Activated CD4-positive, alpha-beta T cell treated with anti-CD3 and anti-CD28 coated beads, Interleukin-2, amount 10 ng/mL, durations not matched to agents 24 days and 14 days (primary cell): ENCODE measurements at places on chromosomes 11 and 22. TPM values are rescaled to one million over a fixed set of nuclear protein-coding genes. Genes with fewer than 3 reads are reported as not detected.

F2 gene
- 0.30 TPM in 1 of 2 replicates, not detected in the other for total RNA-seq

WDR74 gene
- 145 and 153 TPM in 2 replicates for total RNA-seq

P2RX3 gene
- not detected in 2 replicates for total RNA-seq

- DNase-seq: no peak
- H3K4me3 ChIP-seq: no peak overlapping the region
- peaks cover 46% of the 10 kb centered on the region for H3K27me3 ChIP-seq
- no peak overlapping the region for H3K27ac ChIP-seq
- no peaks in the 10 kb centered on the region for H3K36me3 ChIP-seq
These were observed 1.5 kb downstream of the WNT7B start for GRCh38 chr22:45975164-45976161.

DNA sequence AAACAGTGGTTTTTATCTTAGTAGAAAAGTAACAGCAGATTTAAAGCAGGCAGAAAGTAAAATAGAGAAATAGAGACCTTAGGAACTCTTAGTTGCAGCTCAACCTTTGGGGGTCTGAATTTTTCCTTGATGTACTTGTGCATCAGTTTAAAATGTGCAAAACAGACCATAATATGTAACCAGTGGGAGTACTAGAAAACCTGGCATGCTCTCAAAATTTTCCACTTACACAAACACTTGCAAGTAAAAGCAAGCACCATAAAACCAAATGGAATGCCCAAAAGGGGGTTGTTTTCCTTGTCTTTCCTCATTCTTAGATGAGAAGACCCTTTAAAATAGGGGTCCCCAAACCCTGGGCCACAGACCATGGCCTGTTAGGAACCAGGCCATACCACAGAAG lies 12.9 kb upstream of the MRGPRE start:
- no peaks in the 10 kb centered on the region for H3K4me1 ChIP-seq
- peaks cover 8% of the 10 kb centered on the region for H3K27me3 ChIP-seq
- H3K4me3 ChIP-seq: no peak overlapping the region
- no peak overlapping the region for H3K27ac ChIP-seq
- H3K36me3 ChIP-seq: no peaks in the 10 kb centered on the region
- no peak for DNase-seq

DNA sequence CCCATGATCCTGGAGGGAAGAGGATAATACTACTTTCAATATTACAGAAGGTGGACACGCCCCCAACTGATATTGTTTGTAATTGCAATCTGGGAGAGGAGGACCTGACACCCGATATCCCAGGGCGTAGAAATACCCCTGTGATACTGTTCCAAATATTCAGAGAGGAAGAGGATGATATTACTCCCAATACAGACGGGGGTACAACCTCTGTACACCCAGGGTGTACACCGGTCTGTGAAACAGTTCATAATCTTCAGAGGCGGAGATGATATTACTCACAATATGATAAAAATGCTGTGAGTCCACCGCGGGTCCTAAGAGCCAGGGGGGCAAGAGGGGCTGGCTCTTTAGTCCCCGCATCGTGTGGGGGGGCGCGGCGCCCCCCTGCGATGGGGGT lies 57.2 kb upstream of the ALDH3B2 start:
- peaks cover 17% of the 10 kb centered on the region for H3K4me1 ChIP-seq
- no peak overlapping the region for H3K27ac ChIP-seq
- H3K4me3 ChIP-seq: peak overlapping the region; percentile 4
- H3K36me3 ChIP-seq: no peaks in the 10 kb centered on the region
- DNase-seq: no peak

JAML gene
- total RNA-seq: 303 and 318 TPM in 2 replicates

POLD3 gene
- total RNA-seq: 53.5 and 53.6 TPM in 2 replicates

DNA sequence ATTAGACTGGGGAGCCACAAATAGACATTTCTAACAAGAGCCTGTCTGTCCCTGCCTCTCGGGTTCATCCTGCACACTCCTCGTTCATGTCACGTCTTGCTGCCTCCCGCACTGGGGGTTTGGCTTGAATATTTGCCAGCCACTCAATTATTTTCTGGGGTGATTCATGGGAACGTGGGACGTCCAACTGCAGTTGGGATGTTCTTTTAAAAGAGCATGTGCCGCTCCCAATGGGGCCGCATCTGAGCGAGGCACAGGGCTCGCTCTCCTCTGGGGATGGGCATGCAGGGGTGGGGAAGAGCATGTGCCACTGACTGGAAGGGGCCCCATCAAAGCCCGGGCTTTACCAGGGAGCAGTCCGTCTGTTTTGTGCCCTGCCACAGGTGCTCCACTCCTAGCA lies 43.4 kb downstream of the PARVG start:
- H3K4me1 ChIP-seq: no peaks in the 10 kb centered on the region
- H3K27ac ChIP-seq: no peak overlapping the region
- H3K27me3 ChIP-seq: peaks cover 9% of the 10 kb centered on the region
- H3K36me3 ChIP-seq: no peaks in the 10 kb centered on the region

DNA sequence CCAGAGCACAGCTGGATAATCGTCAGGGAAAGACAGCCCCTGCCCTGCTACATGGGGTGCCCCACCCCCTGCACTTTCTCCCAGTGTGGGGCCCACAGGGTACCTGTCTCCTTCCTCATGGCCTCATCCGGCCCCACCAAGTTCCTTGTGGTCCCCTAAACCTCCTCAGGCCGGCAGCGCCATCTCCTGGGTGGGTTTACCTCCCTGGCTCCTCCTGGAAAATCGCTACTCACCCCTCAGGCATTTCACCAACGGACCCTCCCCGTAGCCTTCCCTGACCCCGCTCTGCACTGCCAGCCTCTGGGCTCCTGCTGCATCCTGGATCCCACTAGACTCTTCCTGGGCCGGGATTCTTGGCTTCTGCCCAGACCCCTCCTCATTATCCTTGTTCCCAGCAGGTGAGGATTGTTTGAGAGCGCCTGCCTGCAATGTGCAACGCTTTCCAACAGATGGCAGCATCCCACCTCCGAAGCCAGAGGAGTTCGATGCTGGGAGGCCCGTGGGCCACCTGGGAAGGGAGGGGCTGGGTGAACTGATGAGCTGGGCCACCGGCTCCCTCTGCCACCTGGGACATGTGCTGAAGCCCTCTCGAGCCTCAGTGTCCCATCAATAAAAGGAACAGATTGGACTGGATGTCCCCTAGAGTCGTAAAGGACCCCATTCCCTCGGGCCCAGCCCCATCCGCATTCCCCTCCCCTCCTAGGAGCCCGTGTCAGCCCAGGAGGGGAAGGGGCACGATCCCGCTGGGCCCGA lies 44.2 kb upstream of the TTLL12 start:
- peak overlapping the region; percentile 53 for H3K27ac ChIP-seq
- peaks cover 7% of the 10 kb centered on the region for H3K4me1 ChIP-seq
- peak; percentile 92 for DNase-seq
- no peaks in the 10 kb centered on the region for H3K27me3 ChIP-seq

OR9I1 gene
- not detected in 2 replicates for total RNA-seq

STX5 gene
- 28.1 and 33.5 TPM in 2 replicates for total RNA-seq

DNA sequence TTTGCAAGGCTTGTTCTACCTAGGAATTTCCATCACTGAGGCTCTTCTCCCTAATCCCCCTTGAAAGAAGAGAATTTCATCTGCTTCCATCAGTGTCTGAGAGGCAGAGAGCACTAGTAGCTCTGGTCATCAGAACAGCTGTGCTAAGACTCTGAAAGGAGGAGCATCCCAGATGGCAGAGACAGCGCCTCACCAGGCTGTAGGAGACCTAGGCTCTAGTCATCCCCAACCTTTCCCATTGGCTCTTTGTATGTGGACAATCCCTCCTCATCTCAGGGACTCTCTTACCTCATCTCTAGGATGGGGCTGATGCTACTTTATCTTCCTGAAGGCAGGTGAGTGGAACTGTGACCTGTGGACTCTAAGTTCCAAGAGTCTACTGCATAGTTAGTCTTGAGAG lies 8.8 kb upstream of the OR9I1 start:
- no peak for DNase-seq
- H3K36me3 ChIP-seq: no peaks in the 10 kb centered on the region
- H3K4me1 ChIP-seq: no peaks in the 10 kb centered on the region
- no peak overlapping the region for H3K4me3 ChIP-seq

DNA sequence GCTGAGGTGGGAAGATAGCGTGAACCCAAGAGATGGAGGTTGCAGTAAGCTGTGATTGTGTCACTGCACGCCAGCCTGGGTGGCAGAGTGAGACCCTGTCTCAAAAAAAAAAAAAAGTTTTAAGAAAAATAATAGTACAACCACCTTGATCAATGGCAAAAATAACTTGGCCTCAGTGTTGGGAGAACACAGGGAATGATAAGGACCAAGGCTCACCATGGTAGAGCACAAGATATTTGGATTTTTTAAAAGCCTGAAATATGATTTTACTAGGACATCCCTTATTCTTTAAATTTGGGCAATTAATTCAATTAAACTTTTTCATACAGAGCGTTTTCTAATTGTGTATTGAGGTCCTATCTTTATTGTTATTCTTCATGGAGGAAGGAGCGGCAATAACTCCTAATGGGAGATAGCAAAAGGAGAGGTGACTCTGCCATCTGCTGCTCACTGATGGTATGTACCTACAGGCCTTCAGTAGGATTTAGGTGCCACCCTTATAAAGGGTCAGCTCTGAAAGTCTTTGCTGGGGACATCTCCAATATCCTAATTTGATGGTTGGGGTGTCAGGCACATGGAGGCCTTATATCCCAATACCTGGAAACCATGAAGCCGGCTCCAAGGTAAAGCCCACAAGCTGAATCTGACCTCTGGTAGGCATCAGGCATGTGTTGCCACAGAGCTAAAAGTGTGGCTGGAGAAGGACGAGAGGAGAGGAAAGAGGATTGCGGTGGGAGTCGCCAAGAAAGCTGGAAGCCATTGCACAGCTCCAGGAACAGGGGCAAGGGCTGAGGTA lies 21.9 kb upstream of the POLD3 start:
- no peak overlapping the region for H3K4me3 ChIP-seq
- peak; percentile 67 for DNase-seq
- no peaks in the 10 kb centered on the region for H3K36me3 ChIP-seq
- H3K27ac ChIP-seq: no peak overlapping the region
- H3K27me3 ChIP-seq: peaks cover 6% of the 10 kb centered on the region

DNA sequence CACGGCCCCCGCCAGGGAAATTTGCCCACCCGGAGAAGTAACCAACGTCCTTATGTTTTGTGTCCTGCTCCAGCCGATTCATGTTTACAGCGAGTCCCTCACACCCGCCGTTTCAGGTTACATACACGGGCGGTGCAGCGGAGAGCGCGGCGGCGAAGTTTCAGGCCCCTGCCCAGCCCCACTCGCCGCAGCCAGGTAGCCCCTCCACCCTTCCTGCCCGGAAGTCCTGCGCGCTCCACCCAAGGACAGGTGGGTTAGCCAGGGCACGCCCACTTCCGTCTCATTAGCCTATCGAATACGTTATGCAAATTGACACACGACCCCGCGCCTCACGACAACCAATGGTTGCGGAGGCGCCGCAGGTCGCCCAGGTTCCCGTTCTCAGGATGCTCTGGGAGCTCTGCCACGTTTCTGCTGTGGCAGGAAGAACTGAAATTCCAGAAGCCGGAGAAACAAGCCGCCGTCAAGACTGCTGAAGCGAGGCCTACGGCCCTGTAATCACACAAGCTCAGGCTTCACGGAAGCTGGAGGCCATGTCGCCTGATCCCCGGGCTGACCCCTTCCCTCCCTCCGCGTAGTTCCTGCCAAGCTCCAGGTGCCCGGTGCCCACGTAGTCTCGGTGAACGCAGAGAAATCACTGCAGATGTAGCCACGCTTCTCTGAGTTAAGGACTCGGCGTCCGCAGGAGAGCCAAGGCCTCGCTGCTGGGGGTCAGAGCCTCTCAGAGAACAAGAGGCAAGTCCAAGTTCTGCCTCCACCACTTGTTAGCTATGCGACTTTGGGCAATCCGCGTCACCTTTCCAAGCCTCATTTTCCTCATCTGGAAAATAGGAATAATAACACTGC lies 22.4 kb upstream of the MYH9 start:
- no peaks in the 10 kb centered on the region for H3K36me3 ChIP-seq
- peak; percentile 89 for DNase-seq
- H3K27ac ChIP-seq: peak overlapping the region; percentile 58
- peaks cover 35% of the 10 kb centered on the region for H3K4me1 ChIP-seq
- H3K4me3 ChIP-seq: peak overlapping the region; percentile 78

ASRGL1 gene
- 3.6 and 5.8 TPM in 2 replicates for total RNA-seq

- peaks cover 4% of the 10 kb centered on the region for H3K27me3 ChIP-seq
- H3K27ac ChIP-seq: peak overlapping the region; percentile 95
- no peak for DNase-seq
- peak overlapping the region; percentile 93 for H3K4me3 ChIP-seq
- peaks cover 61% of the 10 kb centered on the region for H3K4me1 ChIP-seq
These were observed 1.4 kb downstream of the ZFP91 start for GRCh38 chr11:58580311-58580710.

DNA sequence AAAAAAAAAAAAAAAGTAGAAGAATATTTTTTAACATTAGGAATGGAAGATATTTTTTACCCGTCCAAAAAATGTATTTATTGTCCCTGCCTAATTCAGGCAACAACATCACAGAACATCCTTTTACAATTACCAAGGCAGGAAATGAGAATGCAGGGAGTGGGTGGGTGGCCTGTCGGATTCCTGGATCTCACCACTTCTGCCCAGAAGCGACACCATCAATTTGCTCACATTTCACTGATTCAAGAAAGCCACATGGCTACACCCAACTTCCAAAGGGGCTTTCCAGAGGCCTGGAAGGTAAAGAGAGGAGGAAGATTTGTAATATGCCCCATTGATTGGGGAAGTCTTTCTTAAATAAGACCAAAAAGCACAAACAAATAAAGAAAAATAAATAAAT lies 93.8 kb upstream of the CLPB start:
- H3K27ac ChIP-seq: no peak overlapping the region
- H3K4me1 ChIP-seq: peaks cover 2% of the 10 kb centered on the region
- DNase-seq: no peak
- no peaks in the 10 kb centered on the region for H3K36me3 ChIP-seq
- H3K27me3 ChIP-seq: peaks cover 21% of the 10 kb centered on the region
- no peak overlapping the region for H3K4me3 ChIP-seq

DNA sequence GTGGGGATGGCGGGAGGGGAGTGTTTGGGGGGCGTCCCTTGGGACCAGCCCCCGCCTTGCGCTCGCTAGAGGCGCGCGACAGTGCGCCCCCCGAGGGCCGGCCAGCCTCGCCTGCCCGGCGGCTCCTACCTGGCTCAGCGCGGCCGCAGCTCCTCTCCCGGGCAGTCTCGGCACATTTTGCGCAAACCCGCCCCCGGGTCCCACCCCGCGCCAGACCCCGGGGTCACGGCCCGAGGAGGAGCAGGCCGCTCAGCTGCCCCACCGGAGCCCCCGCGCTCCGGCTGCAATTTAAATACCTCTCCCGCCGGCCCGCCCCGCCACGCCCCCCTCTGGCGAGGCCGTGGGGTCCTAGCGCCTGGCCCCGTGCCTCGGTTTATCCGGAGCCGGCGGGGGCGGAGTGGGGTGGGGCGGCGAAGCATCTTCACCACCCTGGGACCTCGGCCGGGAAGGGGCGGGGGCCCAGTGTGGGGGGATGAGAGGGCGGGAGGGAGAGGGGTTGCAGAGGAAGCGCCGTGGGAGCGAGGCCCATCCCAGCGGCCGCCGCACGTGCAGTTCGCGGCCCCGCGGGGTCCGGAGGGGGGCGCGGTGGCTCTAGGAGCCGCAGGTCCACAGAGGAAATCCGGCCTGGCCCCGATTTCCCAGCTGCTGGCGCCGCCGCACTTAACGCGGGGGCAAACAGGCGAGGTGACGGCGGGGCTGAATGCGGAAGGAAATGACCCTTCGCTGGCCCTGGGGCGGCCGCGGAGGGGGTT lies at the start of gene LRRC32:
TSS of gene LRRC32 (minus strand) at position 263 of the 752 bp plus-strand sequence. CDS start 4,793 bp downstream, outside the sequence.
- peak; percentile 77 for DNase-seq
- no peak within 1 kb of the TSS for H3K27ac ChIP-seq
- peaks cover 28% of the 10 kb centered on the region for H3K27me3 ChIP-seq
- peak within 1 kb of the TSS; percentile 79 for H3K4me3 ChIP-seq
- no peaks in the 10 kb centered on the region for H3K36me3 ChIP-seq
